ENCODE measurements at places on chromosomes 2 and 18. TPM values are rescaled to one million over a fixed set of nuclear protein-coding genes. Genes with fewer than 3 reads are reported as not detected.

The RND3 gene
- polyA plus RNA-seq = 35.6 TPM

The ITPRIPL1 gene
- 1.9 TPM for polyA plus RNA-seq

DNA sequence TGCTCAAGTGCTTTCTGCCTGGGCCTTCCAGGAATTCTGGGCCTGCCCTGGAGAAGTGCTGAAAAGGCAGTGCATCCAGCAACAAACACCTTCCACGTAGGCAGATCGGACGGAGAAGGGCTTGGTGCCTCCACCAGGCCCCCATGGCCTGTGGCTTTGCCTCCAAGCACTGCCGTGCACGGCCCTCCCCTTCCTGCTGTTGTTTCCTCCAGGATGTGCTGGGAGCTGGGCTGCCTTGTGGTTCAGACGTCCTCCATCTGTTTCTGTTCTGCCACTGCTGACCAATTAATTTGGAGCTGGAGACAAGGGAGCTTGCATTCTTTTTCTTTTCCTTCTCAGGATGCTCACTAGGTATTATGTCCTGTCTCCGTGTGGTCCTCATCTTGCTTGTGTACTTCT, 197.0 kb downstream of the HRH4 start:
- no peak for DNase-seq

The UPP2 gene
- polyA plus RNA-seq = 0.04 TPM

The SCG2 gene
- 82.8 TPM for polyA plus RNA-seq

The IGFBP5 gene
- 58.4 TPM for polyA plus RNA-seq

The LRRC30 gene
- not detected for polyA plus RNA-seq

The CASP8 gene
- polyA plus RNA-seq = 40.2 TPM

GRCh38 chr2:8219631-8220355, 462.1 kb upstream of the ID2 start:
- no peak for DNase-seq

The PLGLB1 gene
- polyA plus RNA-seq = 8.2 TPM

GRCh38 chr2:46784278-46784677, 131.3 kb downstream of the MCFD2 start:
- no peak for DNase-seq

DNA sequence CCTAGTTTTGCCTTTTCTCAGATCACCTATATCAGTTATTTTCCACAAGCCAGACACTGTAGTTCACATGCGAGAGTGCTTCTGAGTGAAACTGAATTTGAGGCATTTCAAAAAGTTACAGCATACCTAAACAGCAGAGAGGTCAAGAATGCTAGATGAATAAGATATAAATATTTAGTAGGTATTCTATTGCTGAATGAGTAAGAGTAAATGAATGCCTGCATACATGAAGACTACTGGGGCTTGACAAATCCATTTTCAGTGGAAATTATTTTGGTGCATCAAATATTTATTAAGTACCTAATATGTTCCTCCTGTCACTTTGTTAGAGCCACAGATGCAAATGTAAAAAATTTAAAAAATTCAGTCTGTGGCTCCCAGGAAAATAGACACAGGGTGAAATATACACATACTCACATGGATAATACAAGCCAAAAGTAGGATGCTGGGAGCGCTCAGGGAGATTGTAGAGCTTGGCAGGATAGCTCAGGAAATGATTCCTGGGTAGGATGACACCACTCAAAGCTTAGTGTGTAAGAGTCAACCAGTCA, 27.6 kb upstream of the CDC42EP3 start:
- no peak for DNase-seq

DNA sequence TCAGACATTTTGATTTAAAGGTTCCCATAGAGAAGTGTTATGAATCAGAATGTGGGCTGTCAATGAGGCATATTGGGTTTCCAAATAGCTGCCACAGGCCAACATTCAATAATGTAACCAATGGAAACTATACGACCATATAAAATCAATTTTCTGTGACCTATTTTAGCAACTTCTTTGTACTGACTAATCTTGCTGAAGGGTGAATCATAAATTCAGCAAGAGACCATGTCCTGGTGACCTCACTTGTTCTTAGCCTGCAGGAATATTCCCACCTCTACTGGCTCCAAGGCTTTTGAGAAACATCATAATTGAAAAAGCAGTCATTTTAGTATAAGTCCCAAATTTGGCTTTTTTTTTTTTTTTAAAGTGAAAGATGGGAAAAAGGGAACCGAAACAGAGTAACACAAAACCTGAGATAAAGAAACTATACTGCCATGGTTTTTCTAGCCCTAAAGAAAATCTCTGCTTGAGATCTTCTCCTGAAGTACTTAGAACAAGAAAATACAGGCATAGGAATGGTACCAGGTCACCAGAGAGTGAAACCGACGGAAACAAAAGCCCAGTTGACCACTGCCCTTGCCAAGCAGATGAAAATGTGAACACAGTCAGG, 32.1 kb downstream of the PLEKHM3 start:
- no peak for DNase-seq

DNA sequence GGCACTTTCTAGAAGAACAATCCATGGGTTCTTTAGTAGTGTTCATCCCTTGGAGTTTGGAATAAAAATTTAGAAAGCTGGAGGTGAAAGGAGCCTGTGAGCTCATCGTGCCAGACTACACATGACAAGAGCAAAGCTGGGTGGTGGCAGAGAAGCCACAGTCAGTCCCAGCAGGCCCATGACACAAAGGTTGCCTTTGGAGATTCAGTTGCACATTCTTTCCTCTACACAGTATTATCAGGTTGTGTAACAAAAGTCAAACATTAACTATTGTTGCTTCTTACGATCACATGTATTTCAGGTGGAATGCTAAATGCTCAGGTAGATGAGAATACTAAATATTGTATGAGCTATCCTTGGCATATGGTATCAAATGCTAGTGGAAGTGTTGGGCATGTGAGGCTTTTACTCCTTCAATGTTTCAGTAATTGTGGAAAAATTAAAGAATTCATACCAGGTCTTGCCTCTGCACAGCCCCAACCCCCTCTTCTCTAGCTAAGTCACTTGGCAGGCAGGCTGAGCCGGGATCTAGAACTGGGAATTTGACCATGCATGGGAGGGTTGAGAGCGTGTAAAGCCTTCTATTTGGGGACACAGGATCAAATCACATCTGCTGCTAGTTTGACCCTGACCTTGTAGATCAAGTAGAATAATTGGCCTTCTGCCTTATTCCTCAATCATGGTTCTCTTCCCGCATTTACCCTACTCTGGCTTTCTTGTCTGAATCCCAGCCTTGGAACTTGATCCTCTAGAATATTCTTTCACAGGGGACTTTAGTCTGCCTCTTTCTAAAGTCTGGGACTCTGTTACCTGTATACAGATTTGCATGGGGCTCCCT, 230.9 kb downstream of the GCA start:
- peak; percentile 91 for DNase-seq

DNA sequence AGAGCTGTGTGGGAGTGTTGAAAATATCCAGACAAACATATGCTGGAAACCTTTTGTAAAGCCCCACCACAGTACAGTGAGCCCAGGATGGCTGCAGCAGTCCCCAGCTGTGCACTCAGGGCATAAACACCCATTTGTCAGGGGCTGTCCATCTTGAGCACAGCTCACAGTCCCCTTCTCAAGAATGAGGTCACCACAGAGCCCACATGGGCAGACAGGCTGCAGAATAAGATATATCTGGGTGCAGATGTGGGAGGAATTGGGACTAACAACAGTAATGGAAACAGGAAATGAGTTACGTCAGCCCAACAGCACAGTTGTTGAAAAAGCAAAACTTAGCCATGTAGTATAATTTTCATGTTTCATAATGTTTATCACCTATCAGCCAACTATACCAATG, 219.6 kb downstream of the ETAA1 start:
- peak; percentile 49 for DNase-seq

- peak; percentile 52 for DNase-seq
These were observed 42.7 kb downstream of the EPAS1 start for GRCh38 chr2:46339676-46340459.

The WNT10A gene
- 1.5 TPM for polyA plus RNA-seq

DNA sequence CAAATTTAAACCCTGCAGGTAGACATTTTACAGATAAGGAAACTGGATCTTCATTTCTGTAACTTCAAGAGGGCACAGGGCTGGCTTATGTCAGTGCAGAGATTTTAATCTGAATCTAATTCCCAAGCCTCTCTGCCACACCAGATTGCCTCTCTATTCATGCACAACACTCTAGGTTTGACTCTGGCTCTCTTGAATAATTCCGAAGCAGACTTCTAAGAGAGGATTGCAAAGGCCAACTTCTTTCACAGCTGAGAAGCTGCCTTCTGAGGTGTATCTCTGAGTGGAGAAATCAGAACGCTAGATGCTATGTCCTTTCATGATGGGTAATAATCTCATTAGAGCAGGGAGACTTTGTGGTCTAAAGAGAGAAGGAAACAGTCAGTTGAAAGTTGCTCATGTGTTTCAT, 20.1 kb upstream of the MGAT5 start:
- DNase-seq = no peak

The ZNF804A gene
- 6.4 TPM for polyA plus RNA-seq

GRCh38 chr18:23966909-23967308, 47.6 kb upstream of the TTC39C start:
- DNase-seq = no peak

Measured in large intestine (tissue), 12 donors.